ENCODE measurements at places on chromosomes 6 and 20.

- DNase-seq: no peak
Observed at GRCh38 chr6:166075186-166075585, 92.5 kb downstream of the TBXT start.

GRCh38 chr6:169654598-169655391 lies 47.0 kb downstream of the WDR27 start:
- DNase-seq: peak; percentile 53

DNA sequence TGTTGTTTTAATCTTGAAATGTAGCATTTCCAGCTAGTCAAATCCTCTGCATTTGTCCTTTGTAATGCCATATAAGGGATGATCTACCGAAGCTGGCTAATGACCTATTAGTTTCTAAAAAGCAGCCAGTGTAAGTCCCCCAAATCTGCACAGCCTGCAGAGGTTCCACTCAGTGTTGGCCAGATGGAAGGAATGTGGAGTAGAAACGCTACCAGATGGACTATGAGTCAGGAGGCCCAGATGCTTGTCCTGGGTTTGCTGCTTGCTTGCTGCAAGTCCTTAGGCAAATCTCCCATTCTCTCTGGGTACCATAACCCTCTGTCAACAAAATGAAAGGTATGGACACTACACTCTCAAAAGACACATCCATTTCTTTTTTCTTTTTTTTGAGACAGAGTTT lies 149.8 kb downstream of the BTBD9 start:
- no peak for DNase-seq

- DNase-seq: no peak
Observed at GRCh38 chr6:164296411-164296810, 881.9 kb downstream of the QKI start.

- peak; percentile 50 for DNase-seq
Observed at GRCh38 chr6:135183002-135183531, 2.0 kb downstream of the MYB start.

DNA sequence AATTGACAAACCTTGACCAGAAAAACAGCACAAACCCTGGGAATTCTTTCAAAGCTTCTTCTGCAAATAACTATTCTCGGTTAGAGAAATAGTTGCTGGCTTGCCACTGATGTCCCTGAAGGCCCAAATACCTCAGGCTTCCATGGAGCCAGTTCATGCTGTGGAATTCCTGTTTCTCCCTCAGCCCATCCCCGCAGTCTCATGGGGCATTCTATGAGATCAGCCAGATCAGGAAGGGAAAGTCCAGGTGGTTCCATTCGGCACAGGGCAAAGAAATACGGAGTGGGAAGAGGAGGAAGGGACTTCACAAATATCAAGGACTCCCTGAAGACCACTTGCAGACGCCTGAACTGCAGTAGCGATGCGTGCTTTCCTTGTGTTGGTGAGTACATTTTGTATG lies 63.3 kb downstream of the MYLK4 start:
- no peak for DNase-seq

- DNase-seq: no peak
Observed at GRCh38 chr20:50281831-50282591, 91.4 kb downstream of the CEBPB start.

DNA sequence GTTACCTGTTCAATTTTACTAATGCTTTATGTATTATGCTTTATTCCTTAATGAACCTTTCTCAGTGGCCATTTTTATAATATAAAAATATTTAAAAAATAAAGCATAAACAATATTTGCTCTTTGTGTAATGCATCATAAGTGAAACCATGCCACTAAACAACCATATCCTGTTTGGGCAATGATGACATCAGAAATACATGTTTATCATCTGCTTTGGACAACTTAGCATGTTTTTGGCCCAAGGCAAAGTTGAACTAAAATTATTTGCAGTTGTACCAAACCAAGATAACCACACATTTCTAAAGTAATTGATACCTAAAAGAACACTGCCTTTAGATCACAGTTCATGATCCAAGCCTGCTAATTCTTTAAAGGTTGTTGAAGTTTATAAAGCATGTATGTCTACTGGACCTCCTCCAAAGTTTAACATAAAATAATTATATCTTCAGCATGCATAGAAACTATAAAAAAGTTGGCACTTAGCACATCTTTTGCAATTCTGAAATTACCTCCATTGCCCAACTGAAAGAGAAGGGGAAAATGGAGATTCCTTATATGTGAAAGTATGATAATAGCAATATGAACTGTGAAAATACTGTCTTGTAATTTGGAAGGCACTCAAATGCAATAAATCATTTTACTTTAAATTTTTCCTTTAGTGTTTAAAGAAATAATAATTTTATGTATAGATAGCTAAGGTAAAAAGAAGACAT lies 325.6 kb upstream of the RUNX2 start:
- no peak for DNase-seq

- no peak for DNase-seq
Observed at GRCh38 chr6:143700684-143701348, 23.1 kb downstream of the PHACTR2 start.

DNA sequence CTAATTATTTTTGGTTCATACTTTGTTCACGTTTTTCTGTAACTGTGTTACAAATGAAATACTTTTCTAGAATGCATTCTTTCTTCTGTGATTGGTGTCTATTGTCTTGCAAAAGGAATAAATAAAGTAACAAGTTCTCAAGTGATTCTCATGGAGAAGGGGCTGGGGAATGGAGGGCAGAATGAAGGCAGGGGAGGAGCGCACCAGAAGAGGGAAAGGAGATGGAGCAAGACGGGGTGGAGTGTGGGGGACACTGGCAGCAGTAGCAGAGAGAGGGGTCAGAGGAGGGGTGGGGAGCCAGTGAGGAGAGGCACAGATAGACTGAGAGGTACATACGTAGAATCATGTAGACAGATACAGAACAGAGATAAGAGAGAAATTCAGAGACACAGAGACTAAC lies 136.5 kb downstream of the CARMIL1 start:
- DNase-seq: no peak

- DNase-seq: no peak
Observed at GRCh38 chr20:14715400-14715799, 378.0 kb upstream of the FLRT3 start.

GRCh38 chr20:8152183-8152582 lies 20.1 kb downstream of the PLCB1 start:
- no peak for DNase-seq

GRCh38 chr20:44526129-44526528 lies 4.3 kb upstream of the SERINC3 start:
- no peak for DNase-seq

DNA sequence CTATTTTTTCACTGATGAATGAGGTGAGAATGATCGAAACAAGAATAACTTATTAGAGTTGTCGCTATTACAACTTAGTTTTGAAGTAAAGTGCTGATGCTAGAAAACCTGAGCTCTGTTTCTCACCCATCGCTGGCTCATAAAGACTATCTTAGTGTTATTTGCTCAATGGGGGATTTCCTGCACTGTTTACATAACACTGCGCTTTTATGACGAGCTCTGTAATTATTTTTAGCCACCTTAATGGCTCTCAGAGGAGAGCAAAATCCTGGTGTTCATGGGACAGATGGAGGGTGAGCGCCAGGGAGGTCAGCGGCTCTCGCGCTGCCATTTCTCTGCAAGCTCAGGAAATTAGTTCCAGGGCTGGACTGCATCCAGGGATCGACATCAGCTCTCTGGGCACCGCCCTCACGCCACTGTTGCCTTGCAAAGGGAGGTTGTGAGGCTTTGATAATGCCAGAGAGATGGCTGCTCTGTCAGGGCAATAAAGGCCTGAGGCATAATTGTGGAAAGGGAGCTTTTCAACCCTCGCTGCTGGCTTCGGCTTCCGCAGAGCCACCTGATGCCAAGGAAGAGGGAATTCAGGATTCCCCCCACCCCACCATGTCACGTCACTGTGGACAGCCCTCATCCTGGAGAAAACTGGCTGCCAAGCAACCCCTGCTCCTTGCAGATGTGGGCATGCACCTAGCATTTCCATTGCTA lies 72.0 kb downstream of the DACT2 start:
- DNase-seq: no peak

DNA sequence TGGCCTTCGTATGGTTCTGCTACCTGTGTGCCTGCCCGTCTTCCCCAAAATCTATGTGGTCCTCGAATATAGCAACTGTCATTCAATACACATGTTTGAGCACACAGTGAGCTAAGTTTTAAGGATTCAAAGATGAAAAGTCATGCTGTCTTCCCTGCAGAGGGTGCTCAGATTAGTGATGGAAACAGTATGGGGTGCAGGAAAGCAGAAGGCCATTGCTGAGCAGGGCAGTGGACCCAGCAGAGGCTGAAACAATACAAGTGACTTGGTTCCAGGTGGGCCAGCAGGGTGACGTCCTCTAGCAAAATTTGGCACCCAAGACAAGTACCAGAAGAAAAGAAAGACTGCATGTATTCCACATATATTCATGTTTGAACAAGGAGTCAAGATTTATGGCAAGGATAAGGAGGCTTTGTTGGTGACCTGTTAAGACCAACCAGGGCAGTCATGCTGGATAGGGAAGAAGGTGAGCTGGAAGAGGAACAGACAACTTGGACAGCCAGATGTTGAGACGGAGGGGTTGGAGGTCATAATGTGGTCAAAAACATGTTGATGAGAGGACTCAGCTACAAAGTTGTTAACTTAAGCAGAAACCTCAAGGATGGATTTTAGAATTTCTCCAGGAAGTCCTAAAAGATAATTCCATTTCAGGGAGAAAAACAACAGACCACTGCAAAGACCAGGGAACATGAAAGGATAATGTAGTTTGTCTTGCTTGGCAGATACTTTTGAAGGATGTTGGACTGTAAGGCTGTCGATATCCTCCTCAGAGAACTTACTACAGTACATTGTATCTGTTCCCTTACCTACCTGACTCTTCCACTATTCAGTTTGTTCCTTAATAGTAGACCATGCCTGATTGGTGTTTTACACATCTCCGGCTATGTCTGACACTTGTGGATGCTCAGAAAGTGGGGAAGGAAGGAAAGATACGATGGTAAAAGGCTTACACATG lies 2.5 kb downstream of the HLA-DQA1 start:
- DNase-seq: no peak

DNA sequence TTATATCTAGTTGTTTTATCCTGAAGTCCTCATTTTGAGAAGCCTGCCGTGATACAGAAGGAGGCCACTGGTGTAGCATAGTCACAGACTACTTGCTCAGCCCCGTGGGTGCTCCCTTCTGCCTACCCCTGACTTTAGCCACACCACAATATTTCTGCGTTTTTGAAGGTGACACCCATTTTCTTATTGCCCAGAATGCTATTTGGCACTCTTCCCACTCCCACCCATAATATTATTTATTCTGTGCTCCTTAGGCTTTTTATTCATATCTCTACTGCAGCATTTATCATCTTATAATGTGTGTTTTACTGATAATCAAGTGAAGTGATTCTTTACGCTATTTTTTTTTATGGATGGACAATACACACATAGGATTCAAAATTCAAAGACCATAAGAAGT lies 107.3 kb downstream of the OR2B2 start:
- no peak for DNase-seq

- DNase-seq: no peak
Observed at GRCh38 chr6:122145741-122146240, 253.7 kb upstream of the HSF2 start.

DNA sequence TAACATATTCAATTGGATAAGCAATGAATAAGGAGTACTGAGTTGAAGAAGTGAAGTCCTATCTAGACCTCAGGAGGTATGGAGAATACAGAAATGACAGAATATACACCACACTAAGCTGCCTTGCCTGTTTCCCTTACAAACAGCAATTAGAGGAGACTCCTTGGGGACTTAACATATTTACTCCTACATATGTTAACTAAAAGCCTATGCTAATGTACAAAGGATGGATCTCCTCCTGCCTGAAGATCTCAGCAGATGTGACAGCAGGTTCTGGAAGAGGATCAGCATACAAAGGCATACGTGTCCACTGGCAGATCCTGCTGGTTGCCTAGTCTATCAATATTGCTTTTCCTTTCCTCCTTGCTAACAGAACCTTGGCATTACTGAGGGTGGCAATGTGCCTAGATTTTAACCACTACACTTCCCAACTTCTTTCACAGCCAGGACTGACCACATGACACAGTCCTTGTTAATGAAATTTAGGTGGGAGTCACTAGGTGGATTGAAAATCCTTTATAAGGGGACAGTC lies 29.6 kb downstream of the PRKN start:
- no peak for DNase-seq

GRCh38 chr6:73694711-73695411 lies 1.1 kb upstream of the CD109 start:
- DNase-seq: no peak

DNA sequence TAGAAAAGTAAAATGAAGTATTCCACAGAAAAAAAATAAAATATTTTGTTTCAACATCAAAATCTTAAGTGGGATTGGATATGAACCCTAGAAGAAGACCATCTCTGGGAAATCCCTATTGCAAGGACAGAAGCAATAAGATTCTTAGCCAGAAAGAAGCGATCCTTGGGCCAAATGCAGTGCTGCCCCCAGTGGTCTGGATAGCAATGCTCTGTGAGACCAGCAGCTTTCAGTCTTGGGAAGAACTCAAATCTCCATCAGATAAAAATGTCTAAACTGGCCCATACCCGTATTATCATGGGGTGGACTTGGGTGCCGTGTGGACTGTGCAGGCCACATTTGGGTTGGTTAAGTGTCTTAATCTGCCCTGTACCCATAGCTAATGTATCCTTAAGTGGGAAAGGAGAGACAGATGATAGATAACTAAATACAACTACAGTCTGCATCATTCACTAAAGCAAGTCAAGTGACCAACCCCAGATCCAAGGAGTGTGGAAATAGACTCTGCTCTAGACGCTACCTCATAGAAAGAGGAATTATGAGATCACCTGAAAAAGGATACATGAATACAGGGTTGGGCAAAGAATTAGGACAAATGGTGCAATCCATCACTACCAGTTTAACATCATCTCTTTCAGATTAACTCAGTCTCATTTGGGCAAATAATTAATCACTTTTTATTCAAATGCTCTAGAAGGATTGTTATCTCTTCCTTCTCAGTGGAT lies 38.9 kb upstream of the SNAP25 start:
- no peak for DNase-seq

- DNase-seq: no peak
Observed at GRCh38 chr6:29762781-29763214, 39.6 kb downstream of the HLA-F start.

GRCh38 chr6:140059947-140060346 lies 685.5 kb upstream of the CITED2 start:
- DNase-seq: no peak

Data from activated T-helper 1 cell treated with Interleukin-2 at 50 U/mL for 16 hours (primary cell).